ENCODE measurements at places on chromosomes 5 and 9.

DNA sequence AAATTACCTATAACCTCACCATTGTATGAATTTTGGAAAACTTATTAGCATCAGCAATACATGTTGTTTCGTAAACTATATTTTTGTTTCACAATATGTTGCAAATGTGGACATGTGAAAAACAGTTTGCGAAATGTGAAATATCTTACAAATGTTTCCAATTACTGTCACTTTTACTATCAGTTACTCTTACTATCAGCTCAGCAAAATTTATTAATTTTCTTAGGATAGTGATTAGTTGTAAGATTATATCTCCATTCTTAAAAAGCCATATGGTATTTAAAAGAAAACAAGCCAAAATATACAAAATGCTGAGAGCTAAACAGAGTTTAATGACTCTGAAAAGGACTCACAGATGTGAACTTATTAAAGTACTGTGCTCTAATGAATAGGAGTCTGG lies 111.9 kb upstream of the LPAR1 start:
- DNase-seq: no peak

DNA sequence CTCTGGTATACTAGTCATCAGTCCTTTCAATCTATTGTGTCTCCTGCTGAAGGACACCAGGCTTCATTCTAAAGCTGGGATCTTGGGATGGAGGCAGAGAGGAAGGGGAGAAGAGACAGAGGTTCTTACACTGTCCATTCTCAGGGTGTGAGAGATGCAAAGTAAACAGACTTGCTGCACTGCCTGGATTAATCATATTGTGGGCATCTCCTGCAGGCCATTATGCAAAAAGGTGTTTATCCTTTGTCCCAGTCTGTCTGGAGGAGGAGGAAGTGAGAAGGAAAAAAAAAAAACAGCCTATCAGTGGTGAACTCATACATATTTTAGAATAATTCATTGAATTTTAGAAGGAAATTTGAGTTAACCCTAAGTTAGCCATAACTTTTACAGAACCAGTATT lies 92.9 kb upstream of the TNPO1 start:
- no peak for DNase-seq

- no peak for DNase-seq
These were observed 77.4 kb upstream of the TMEM171 start for GRCh38 chr5:73042993-73043392.

DNA sequence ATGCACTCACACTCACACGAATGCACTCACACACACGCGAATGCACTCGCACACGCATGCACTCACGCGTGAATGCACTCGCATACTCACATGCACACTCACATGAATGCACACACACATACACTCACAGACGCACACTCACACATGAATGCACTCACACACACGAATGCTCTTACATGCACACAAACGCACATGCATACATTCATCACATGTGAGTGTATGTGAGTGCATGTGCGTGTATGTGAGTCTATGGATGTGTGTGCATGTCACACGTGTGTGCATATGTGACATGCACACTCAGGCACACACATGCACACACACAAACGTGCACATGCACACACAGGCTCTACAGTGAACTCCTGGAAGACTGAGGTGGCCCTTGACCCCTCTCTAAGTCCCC lies 121.7 kb downstream of the ADAMTS2 start:
- no peak for DNase-seq

GRCh38 chr5:15852217-15852616 lies 327.4 kb downstream of the MARCHF11 start:
- no peak for DNase-seq

GRCh38 chr9:35675732-35676392 lies 2.1 kb downstream of the CA9 start:
- DNase-seq: peak; percentile 53

DNA sequence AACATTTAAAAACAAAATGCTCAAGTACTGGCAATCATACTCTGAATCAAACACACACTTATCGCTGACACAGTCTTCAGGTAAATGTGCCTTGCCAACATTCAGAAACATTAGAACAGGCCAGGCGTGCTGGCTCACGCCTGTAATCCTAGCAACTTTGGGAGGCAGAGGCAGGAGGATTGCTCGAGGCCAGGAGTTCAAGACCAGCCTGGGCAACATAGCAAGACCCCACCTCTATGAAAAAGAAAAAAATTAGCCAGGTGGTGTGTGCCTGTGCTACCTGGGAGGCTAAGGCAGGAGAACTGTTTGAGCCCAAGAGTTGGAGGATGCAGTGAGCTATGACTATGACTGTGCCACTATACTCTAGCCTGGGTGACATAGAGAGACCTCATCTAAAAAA lies 20.6 kb downstream of the DROSHA start:
- no peak for DNase-seq

DNA sequence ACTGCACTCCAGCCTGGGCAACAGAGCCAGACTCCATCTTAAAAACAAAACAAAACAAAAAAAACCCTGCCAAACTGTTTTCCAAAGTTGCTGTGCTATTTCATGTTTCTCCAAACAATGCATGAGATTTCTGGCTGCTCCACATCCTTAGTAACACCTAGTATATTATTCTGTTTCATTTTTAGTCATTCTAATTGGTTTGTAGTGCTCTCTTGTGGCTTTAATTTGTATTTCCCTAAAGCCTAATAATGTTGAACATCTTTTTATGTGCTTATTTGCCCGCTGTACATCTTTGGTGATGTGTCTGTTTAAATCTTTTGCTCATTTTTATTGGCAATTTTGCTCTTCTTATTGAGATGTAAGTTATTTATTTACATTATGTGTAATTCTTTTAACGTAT lies 18.4 kb upstream of the TTC1 start:
- no peak for DNase-seq

DNA sequence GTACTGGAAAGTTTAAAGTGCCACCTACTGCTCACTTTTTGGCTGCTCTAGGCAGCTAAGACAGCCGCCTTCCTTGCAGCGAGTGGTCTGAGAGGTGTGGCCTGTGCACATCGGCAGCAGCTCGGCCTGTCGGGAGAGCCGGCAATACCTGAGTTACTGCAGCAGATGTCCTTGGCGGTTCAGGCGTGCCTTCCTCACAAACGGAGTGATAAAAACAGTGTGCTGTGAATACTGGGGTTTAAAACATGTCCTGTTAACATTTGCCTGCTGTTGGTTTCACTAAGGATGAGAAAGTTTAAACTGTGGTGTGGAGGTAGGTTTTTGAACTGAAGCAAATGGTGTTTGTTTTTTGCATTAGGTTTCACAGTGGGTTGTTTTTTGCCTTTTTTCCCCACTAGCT lies 12.9 kb downstream of the TRAF2 start:
- DNase-seq: no peak

DNA sequence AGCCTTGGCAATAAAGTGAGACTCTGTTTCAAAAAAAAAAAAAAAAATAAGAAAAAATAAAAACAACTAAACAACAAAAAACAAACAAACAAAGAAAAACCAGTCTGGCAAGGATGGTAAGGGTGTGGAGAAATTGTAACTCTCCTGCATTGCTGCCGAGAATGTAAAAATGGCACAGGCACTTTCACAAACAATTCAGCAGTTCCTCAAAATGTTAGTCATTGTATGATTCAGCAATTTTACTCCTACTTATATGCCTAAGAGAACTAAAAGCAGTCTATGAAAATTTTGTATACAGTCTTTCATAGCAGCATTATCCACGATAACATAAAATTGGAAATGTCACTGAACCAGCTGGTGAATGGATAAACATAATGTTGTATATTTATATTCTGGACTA lies 280.4 kb downstream of the CDH9 start:
- no peak for DNase-seq

GRCh38 chr5:55220433-55221185 lies 6.5 kb downstream of the MCIDAS start:
- DNase-seq: no peak

DNA sequence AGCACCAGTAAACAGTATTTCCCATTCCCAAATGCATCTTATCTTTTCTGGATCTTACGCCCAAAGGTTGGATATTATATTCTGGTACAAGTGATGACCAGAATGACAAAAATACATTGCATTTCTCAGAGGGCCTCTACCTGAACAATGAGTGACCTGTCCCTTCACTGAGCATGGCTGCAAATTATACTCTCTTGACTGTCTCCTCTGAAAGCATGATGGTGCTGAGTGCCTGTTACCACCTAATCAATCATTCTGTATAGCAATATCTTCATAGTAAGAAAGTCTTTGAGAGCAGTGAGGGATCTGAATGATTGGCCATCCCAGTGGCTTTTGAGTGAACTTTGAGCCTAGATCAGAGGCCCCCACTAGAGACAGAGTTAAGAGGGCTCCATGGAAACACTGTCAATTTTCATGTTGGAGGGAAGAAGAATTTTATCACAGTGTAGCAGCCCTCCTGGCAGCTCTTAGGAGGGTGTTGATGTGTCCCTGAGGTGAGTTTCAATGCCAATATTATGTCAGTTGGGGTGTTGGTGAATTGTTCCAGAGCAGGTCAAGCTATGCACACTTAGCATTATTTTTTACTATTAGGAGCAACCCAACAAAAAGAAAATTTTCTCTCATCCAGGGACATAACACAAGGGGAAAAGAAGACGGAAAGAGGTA lies 171.7 kb downstream of the MARCHF11 start:
- DNase-seq: no peak

DNA sequence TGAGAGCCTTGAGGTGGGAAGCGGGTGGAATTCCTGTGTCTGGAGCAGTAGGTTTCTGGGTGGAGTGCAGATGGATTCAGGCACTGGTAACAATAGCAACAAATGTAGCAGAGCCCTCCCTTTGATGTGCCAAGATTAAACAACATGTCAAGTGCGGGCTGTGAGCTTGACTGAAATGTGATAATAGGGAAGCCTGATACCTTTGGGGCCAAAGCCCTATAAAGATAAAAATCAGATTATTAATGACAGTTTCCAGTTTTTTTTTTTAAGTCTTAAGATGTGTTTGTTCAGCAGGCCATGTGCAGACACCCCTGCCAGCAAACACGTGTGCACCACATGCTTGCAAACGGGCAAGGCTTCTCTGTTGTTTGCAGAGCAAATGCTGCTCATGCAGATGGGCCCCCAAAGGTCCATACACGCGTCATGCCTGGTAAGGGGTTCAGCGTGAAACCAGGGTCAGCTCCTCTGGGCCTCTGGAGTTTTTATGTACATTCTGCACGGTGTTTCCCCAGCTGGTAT lies 193.2 kb downstream of the GADD45G start:
- DNase-seq: no peak

DNA sequence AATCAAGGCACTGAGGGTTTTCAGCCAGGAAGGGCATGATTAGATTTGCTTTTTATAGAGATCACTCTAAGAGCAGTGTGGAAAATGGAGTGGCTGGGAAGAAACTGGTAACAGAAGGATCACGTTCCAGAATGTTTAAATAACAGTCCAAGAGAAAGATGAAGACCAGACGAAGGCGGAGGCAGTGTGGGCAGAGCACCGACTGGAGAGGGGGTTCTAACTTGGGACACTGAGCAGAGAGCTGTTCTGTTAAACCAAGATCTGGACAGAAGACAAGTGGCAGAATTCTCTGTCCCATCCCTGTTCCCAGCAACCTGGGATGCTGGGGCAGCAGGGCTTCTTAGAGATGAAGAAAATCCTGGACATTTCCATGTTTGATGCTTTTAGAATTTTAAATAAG lies 249.1 kb upstream of the NR4A3 start:
- DNase-seq: no peak

- no peak for DNase-seq
These were observed 4.4 kb downstream of the RIMOC1 start for GRCh38 chr5:41908374-41909079.

DNA sequence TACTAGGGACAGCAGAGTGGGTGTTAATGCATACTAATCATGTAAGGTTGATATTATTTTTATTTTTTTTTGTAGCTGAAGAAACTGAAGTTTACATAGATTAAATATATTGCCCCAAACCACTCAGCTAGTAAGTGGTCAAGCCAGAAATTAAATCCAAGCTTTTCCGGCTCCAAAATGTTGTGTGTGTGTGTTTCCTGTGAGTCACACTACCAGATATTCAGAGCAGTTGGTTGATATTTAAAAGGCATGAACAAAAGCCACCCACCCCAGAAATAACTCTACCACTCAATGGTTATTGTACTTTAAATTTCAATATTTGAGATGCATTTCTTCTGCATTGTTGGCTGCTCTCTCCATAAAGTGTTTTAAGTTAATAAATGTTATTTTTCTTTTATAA lies 29.5 kb downstream of the KCNN2 start:
- no peak for DNase-seq

- DNase-seq: no peak
These were observed 18.9 kb downstream of the GOLPH3 start for GRCh38 chr5:32155211-32155610.

- no peak for DNase-seq
These were observed 45.2 kb upstream of the NEURL1B start for GRCh38 chr5:172595596-172596455.

- DNase-seq: no peak
These were observed 40.3 kb upstream of the CDKN2AIPNL start for GRCh38 chr5:134451936-134452505.

DNA sequence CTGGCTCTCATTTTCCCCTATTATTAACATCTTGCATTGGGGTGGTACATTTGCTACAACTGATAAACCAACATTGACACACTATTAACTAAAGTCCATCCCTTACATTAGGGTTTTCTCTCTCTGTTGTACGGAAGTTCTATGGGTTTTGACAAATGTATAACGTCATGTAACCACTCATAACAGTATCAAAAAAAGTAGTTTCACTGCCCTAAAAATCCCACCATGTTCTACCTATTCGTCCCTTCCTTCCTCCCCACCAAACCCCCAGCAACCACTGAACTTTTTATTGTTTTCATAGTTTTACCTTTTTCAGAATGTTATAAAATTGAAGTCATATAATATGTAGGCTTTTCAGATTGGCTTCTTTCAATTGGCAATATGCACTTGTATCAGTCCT lies 40.1 kb downstream of the MLLT3 start:
- DNase-seq: no peak

- no peak for DNase-seq
These were observed 4.3 kb upstream of the MXD3 start for GRCh38 chr5:177316005-177316404.

DNA sequence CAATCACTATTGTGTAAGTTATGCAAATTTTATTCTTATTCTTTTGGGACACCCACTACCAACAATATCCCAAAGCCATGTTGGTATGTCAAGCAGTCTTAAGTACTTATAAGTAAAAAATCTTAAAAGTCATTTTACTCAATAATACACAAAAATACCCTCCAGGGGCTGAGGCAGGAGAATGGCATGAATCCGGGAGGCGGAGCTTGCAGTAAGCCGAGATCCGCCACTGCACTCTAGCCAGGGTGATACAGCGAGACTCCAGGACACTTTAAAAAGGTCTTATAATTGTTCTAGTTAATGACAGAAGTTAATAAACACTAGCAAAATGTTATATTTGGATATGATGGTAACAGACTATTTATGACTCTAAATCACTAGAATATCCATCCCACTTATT lies 16.8 kb downstream of the CLINT1 start:
- DNase-seq: no peak

DNA sequence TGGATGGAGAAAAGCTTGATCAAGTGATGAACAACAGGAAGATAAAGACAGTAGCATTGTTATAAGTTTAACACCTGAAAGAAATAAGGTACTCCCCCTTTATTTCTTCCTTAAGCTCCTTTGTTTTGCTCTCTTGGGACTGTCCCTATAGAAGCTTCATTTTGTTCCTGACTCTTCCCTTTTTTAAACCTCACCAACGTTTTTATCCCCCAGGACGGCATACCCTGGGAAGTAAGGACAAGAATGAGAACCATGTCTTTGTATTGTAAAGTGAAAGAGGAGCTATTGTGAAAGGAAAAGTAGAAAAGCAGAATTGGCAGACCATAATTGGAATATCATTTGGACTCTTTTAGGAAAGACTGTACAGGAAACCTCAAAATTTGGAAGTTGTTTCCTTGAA lies 1368.6 kb upstream of the C9orf72 start:
- DNase-seq: no peak

- no peak for DNase-seq
These were observed 39.6 kb downstream of the SFXN1 start for GRCh38 chr5:175517824-175518450.

Data from effector CD8-positive, alpha-beta T cell (primary cell).